Brain (organoid and tissue), 16 donors: ENCODE measurements at places on chromosomes 3 and 15. TPM values are rescaled to one million over a fixed set of nuclear protein-coding genes. Genes with fewer than 3 reads are reported as not detected.

Gene COL6A5
- not detected for polyA plus RNA-seq

Gene HTR3E
- not detected for polyA plus RNA-seq

Gene CD200
- 82.6 TPM for polyA plus RNA-seq

Gene XPC
- polyA plus RNA-seq: 18.6 TPM

Gene LEO1
- 8.7 TPM for polyA plus RNA-seq

Gene MYRIP
- 4.3 TPM for polyA plus RNA-seq

Gene SLC6A20
- 1.5 TPM for polyA plus RNA-seq

Gene STX19
- polyA plus RNA-seq: 0.39 TPM

Gene HTR3C
- not detected for polyA plus RNA-seq

Gene NANOGP8
- polyA plus RNA-seq: not detected

Gene BAHD1
- polyA plus RNA-seq: 22.4 TPM

Gene EXOG
- polyA plus RNA-seq: 8.3 TPM

Gene TMEM108
- polyA plus RNA-seq: 95.9 TPM

Gene RETNLB
- polyA plus RNA-seq: not detected

Gene HSPBAP1
- polyA plus RNA-seq: 5.3 TPM

Gene SAMD7
- not detected for polyA plus RNA-seq

Gene CXCR6
- polyA plus RNA-seq: not detected

Gene ACOX2
- 2.5 TPM for polyA plus RNA-seq

Gene CYP8B1
- polyA plus RNA-seq: not detected

Gene EEF1AKMT4
- polyA plus RNA-seq: 1.5 TPM

Gene SERPINI2
- not detected for polyA plus RNA-seq

Gene MGLL
- polyA plus RNA-seq: 58.2 TPM

Gene APOD
- 673 TPM for polyA plus RNA-seq

Gene ATP10A
- 2.7 TPM for polyA plus RNA-seq

Gene SST
- polyA plus RNA-seq: 140 TPM

Gene DNAH1
- polyA plus RNA-seq: 1.8 TPM

Gene CCK
- polyA plus RNA-seq: 71.6 TPM

Gene FETUB
- not detected for polyA plus RNA-seq

Gene DLL4
- 6.8 TPM for polyA plus RNA-seq

Gene GNL3
- polyA plus RNA-seq: 13.4 TPM

Gene LYSMD4
- 4.5 TPM for polyA plus RNA-seq
